ENCODE measurements at places on chromosomes 2 and 18.

GRCh38 chr2:40348665-40349064 lies 103.2 kb downstream of the SLC8A1 start:
- DNase-seq, result no peak

DNA sequence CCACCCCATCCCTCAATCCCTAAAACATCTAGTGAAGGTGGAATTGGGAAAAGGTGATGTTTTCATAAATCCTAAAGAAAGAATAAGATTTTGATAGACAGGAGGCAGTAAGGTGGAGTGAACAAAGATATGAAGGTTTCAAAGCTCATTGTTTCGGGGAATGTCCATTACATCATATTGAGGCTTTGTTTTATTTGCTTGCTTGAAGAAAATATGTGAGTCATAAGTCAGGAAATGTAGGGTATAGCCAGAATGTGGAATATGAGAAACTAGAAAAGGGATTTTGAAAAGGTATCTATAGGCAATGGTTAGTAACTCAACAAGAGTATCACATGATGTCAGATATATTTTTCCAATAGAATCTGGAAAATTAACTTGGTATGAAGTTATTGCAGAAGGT lies 1178.5 kb upstream of the ACVR2A start:
- DNase-seq, result no peak

DNA sequence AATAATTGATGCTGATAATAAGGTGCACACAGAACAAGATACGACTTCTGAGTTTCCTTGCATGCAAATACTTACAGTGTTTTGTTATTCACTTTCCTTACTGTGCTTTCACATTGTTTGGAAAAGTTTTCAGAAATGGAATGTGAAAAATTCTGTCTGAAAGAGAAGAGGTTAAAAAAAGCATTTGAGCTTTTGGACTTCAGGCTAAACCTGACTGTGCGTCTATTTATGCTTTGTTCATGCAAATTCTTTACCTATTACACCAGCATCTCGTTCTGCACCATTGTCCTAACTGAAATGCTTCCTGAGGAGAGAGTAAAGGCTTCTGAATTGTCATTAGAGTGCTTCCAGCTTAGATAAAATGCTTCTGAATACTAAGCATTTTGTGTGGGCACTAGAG lies 61.4 kb downstream of the LHCGR start:
- no peak for DNase-seq

DNA sequence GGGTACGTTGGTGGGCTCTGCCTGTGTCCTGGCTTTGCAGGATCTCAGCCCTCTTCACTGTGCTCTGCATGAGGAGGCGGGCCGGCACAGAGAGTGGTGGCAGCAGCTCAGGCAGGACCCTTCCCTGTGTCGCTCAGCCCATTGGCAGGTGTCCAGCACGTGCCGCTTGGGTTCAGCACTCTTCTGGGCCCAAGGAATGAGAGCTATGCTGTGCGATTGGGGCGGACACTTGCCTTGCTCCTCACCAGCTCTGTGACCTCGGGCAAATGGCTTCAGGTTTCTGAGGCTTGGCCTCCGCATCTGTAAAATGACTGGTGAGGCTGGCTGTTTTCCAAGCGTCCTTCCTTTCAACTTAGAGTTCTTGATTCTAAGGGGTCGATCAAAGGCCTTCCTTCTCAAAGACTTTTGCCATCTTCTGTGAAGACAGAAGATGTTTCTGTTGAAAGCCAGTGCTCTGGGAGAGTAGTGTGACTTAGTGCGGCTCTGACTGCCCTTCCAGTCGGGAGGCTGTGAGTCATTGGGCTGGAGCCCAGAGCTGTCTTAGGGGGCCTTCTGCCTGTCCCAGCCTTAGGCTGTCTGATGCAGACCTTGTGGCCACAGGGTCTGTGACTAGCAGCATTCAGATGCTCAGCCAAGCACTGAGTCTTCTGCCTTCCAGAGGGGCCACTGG lies 35.6 kb downstream of the GLI2 start:
- DNase-seq, result no peak

GRCh38 chr2:24261441-24261840 lies 86.6 kb downstream of the FAM228A start:
- no peak for DNase-seq

DNA sequence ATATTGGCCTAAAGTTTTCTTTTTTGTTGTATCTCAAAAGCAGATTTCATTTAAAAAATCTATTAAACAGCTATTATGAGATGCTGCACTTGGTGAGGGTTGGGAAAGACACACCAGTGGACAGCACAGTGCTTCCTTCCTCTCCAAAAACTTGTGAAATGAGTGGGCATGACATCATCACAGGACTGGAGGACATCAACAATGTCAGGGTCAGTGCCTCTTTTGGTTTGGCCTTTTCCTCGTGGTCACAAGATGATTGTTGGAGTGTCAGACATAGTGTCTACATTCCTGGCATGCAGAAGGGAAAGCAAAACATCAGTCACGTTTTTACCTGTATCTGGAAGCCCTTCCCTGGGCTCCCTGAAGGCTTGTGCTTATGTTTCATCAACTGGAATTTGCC lies 49.6 kb downstream of the IL1R2 start:
- no peak for DNase-seq

DNA sequence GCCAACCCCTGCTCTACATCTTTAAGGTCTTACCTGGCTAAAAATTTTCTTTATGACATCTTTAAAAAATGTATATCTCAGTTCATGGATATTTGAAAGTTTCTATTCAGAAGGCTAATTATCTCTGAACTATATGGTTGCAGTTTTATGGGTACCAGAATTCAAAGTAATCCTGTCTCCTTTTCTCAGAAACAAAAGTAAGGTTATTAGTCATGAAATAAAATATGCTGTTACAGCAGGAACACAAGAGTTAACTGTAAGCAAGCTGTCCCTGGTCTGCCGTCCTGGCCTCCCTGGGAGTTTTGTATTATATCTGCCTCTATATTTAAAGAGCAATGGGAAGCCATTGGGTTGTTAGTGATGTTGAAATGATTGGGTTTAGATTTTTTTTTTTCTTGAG lies 34.0 kb downstream of the SLC4A1AP start:
- DNase-seq, result no peak

DNA sequence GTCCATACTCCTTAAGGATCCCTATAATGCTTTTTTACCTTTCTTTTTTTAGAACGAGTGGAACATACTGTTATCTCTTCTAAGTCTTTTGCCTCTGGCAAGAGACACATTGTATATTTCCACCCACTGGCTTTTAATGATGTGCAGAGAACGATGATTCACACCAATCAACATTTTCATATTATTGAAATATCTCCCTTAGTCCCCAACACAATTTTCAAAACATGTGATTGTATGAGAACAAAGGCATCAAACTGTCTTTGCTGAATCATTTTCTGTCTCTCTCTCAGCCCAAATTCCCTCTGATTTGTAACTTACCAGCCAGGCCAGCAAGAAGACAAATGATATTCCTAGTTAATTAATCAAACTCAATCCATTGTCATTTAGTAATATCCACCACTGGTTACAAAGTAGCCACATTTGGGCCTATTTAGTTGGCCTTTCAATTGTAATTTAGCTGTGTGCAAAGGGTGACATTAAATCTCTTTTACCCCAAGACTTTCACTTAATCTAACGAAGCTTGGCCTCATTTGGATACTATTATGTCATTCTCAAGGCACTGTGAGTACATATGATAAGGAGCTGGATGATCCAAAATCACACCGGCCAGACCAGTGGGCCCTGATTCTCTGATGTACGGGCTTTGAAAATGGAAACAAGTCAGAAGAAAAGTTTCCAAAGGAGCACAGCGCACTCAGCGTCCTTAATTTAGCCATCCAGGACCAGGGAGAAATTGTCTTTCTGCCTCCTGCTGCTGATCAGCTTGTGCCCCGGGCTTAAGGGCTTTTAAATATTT lies 185.1 kb downstream of the SCG2 start:
- no peak for DNase-seq

DNA sequence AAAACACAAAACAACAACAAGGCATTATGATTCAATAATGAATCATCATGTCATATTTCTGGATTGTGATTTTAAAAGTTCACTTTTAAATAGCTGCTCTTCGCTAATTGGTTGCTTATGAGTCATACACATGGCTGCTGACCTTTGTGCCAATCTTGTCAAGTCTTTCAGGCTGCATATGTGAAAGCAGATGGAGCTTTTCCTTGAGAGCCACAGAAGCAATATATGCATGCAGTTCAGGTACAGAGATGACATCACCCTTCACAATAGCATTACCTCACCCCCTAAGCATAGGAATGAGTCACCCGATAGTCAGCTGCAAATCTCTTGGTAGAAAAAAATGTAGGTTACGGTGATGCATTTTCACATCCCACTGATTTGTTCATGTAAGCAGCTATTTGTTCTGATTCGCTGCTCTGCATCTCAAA lies 27.2 kb downstream of the EIF2AK3 start:
- DNase-seq, result peak; percentile 35

DNA sequence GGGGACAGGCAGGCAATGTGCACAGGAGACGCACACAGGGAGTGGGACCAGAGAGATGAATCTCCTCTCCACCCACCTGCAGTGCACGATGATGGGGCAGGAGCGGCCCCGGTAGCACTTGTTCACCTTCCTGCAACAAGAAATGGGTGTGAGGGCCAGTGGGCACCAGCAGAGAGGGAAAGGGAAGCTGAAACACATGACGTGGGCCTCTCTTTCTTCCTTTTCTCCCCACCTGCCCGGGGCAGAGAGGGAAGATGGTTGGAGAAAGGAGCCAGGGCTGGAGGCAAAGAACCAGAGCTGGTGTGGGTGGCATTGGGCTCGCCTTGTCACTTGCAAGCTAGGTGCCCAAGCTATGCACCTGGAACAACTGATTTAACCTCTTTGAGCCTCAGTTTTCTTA lies 12.2 kb downstream of the DNAJB2 start:
- DNase-seq, result no peak
